ENCODE measurements at places on chromosomes 13 and 19.

GRCh38 chr19:4568886-4569285 is 9.4 kb upstream of the SEMA6B start:
- DNase-seq, result no peak

GRCh38 chr13:66264971-66265370 is 965.2 kb downstream of the PCDH9 start:
- no peak for DNase-seq

- no peak for DNase-seq
Observed at GRCh38 chr19:40486017-40486416, 19.2 kb downstream of the SPTBN4 start.

GRCh38 chr13:97600458-97601075 is 166.6 kb downstream of the RAP2A start:
- DNase-seq, result no peak

DNA sequence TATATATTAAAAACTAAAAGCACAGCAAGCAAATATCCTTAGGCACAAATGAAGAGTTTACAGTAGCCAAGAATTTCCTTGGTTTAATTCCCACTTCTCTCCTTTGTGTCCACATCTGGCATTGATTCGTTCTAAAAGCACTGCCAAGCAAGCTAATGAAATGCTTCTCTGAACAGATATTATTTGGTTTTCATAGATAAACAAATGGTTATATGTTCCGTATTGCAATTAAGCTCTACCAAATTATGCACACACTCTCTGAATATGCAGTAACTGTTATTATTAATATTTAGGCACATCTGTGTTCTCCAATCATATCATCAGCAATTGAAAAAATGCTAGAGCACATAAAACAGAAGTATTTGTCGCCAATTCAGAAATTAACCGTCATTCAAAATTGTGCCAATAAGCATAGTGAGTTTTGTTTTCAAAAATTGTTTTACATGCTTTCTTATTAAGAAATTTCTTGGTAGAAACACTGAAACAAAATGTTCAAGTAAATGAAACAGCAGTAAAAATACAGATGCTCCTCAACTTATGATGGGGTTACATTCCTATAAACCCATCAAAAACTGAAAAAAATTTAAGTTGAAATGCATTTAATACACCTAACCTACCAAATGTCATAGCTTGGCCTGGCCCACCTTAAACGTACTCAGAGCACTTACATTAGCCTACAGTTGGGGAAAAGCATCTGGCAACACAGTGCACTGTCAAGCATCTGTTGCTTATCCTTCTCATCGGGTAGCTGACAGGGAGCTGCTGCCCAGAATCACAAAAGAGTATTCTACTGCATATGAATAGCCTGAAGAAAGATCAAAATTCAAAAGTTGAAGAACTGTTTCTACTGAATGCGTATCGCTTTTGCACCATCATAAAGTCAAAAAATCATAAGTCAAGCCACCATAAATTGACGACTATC is 2134.7 kb downstream of the PCDH9 start:
- DNase-seq, result no peak

DNA sequence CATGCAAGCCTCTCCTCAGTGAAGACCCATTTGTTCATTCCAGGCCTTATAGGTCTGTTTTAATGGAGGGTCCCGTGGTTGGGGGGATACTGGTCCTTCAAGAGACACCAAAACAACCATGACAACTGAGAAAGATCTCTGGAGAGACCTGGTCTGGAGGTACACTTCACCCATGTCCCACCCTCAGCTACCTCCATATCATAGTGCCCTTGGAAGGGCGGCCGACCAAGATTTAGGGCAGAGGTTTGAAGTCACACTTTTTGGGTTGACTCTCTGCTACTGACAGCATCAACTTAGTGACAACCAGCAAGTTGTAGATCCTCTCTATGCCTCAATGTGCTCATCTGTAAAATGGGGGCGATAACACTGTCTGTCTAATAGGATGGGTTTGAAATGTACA is 177.3 kb downstream of the TSHZ3 start:
- DNase-seq, result no peak

GRCh38 chr13:113258321-113259054 is 38.6 kb upstream of the LAMP1 start:
- no peak for DNase-seq

All from cortex of kidney (tissue), 1 donor.